Activated effector memory CD4-positive, alpha-beta T cell treated with Interleukin-2 at 50 U/mL for 16 hours (primary cell): ENCODE measurements at places on chromosomes 12 and 14.
A peak's percentile ranks its signal among the peaks of the same experiment; 100 is the strongest.

- no peak for DNase-seq
Observed at GRCh38 chr12:104057771-104058197, 6.5 kb upstream of the HCFC2 start.

- DNase-seq, result no peak
Observed at GRCh38 chr12:51901121-51901817, 6.0 kb upstream of the ACVRL1 start.

- DNase-seq, result no peak
Observed at GRCh38 chr14:73785336-73785833, 66.2 kb upstream of the PTGR2 start.

GRCh38 chr12:113190761-113191160 lies 5.2 kb downstream of the RITA1 start:
- no peak for DNase-seq

DNA sequence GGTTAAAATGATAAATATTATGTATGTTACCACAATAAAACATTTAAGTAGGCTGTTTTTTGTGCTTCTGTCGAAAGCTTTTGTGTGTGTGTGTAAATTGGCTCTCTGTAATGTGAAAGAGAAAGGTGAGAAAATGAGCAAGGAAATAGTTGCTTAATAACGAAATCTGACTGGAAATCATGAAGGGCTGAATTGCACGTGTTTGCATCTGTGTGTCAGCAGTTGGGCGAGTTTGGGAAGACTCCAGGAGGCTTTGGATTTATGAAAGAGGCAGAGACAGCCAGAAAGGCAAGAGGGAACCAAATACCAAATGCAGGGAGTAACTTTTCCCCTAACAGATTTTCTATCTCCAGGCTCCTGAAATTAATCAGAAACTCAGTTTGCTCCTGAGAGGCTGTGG lies 47.2 kb upstream of the PLEKHG3 start:
- DNase-seq, result no peak

DNA sequence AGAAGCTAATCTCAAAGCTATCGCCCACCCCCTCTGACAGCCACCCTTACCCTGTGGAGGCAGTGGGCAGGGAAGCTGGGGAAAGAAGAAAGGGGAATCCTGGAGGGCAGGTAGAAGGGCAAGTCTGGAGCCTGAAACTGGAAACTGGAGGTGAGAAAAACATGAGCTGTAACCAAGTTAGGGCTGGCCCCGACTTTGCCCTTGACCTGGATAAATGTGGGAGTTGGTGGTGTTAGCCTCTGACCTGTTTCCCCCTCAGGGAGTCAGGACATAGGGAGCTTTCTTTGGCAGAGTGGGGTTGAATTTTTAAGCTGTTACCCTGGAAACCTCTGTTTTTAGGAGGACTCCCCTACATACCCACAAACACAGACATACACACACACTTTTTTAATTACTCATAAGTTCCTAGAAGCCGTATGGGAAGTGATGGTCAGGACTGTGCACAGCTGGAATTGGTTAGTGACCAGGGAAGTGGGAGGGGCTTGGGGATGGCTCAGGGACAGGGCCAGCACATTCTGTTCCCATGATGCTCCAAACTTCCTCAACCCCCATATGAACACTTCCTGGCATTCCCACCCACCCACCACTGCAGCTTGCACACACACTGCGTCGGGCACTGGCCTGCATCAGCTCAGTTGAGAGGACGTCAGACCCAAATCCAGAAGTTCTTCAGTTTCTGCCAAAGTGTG lies 5.0 kb upstream of the MMP19 start:
- DNase-seq, result no peak

GRCh38 chr12:9948606-9949296 lies 16.6 kb upstream of the CLEC2A start:
- no peak for DNase-seq

DNA sequence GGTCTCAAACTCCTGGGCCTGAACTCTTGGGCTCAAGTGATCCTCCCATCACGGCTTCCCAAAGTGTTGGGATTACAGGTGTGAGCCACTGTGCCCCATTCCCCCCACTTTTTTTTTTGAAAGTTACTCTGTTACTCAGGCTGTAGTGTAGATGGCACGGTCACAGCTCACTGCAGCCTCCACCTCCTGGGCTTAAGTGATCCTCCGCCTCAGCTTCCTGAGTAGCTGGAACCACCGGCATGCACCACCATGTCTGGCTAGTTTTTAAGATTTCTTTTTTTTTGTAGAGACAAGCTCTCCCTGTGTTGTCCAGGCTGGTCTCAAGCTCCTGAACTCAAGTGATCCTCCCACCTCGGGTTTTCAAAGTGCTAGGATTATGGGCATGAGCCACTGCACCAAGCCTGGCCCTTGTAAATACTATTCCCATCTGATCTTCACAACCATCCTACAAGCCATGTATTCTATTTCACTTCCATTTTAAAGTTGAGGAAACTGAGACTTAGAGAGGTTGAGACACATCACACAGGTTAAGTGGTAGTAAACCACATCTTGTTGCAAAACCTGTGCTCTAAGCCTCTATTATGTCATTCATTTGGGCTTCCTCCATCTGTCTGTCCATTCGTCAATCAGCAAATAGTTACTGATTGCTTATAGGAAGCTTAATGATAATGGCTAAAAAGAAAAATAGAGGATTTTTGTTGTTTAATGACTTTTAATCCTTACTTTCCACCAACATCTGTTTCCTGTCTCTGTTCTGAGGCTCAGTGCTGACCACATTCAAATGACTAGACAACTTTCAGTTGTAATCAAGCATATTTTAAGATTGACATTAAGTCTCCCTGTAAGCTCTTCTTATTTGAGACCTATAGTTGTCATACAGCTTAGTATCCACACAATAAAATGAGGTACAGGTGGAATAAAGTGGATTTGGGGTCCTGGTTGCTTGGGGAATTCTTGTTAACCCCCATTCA lies 9.2 kb downstream of the ASCL4 start:
- DNase-seq, result no peak

DNA sequence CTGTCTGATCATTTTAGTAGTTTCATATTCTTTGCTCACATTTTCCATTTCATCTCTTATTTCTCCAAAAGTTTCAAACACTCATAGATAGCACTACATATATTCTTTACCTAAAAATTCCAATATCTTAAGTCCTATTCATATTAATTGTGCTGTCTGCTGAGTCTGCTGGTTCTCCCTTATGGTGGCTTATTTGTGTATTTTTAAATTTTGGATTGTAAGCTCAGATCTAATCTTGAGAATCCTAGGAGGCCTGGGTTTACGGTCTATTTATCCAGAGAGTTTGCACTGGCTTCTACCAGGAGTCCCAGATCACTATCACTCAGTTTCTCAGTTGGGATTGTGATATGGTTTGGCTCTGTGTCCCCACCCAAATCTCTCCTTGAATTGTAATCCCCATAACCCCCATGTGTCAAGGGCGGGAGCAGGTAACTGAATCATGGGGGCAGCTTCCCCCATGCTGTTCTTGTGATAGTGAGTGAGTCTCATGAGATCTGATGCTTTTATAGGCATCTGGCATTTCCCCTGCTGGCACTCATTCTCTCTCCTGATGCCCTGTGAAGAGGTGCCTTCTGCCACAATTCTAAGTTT lies 10.2 kb downstream of the NT5DC3 start:
- DNase-seq, result no peak

DNA sequence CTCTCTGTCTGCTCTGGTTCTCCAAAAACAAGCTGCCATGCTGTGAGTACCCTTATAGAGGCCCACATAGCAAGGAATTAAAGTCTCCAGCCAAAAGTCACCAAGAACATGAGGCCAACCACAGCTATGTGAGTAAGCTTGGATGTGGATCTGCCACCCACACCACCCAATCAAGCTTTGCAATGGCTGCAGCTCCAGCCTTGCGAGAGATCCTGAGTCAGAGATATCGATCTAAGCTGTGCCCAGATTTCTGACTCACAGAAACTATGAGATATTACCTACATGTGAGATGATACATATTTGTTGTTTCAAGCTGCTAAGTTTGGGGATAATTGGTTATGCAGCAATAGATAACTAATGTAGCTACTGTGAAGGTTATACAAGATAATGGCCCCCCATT lies 15.5 kb upstream of the TMEM233 start:
- DNase-seq, result no peak

DNA sequence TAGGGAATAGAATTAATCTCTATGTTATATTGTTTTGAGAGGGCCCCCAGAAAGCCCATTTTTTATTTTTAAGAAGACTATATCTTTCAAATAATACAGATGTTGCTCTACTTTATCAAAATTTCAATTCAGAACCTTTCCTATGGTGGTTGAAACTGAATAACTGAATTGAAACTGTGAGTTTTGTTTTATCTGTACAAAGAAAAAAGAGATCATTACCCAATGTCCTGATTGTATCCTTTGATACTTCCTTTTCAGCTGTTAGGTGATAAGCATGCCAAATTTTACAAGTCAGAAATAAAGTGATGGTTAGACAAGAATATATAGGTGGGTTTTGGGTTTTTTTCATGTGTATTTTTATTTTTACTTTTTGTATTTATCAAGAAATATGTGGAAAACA lies 1293.1 kb upstream of the USP15 start:
- no peak for DNase-seq

- DNase-seq, result no peak
Observed at GRCh38 chr12:112842441-112842840, 50.9 kb downstream of the RPH3A start.

GRCh38 chr14:94382716-94383596 lies 5.4 kb downstream of the SERPINA1 start:
- DNase-seq, result no peak

DNA sequence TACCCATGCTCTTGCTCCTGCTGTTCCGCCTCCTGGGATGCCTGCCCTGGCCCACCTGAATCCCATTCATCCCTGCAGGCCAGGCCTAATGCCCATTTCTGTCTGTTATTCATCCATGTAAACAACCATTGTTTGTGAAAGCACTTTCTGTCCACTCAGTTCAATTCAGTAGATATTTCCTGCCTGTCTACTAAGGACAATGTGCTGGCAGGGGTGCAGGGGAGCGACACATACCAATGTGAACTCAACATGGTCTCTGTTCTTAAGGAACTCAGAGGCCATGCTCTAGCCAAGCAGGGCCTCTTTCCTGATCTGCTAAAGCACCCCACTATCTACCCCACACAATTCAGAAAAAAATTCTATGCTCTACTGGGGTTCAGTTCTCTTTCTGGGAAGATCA lies 88.5 kb upstream of the ZFP36L1 start:
- no peak for DNase-seq

- DNase-seq, result no peak
Observed at GRCh38 chr12:5444520-5444919, 12.6 kb downstream of the NTF3 start.

DNA sequence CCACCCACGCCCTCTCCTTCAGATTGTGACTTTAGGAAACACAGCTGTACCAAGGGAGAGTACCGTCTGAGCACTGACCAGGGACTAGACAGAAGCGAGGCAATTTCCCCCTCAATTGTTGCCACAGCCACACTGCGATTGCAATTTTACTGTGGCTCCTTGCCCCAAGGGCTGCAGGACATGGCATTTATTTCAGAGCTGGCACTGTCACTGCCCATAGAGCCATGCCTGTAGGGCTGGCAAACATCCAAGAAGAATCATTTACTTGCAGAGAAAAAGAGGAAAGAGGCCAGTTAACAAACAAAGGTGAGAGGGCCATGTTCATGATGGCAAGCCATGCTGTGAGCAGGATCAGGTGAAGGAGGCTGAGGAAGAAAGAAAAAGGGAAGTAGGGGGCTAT lies 129.6 kb downstream of the EMP1 start:
- DNase-seq, result no peak

DNA sequence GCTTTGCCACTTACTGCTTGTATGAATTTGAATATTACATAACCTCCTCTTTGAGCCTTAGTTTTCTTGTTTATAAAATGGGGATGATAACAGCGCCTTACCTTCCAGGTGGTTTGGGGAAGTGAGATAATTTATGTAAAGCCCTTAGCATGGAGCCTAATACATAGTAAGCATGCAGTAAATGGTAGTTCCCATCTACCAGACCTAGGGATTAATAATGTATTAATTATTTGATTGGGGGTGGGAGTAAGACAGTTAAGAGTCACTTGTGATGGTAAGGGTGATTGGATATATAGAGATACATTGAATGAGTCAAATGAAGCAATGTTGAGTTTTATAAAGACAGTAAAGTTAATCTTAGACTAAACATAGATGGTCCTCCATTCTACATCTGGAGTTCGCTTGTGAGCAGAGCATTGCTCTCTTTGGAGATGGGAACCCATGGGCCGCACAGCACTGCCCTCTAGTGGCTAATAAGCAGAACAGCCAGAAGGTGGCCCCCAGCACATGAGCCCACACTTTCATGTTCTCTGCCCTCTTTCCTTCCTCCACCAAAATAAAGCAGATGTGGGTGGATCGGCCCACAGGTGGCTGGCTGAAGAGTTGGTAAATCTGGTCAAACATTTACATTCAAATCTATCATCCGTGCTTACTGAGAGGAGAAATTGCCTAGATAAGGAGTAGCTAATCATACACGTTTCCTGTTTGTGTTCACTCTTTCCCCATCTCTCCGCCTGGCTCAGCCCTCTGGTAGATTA lies 26.5 kb upstream of the TAMALIN start:
- peak; percentile 51 for DNase-seq

GRCh38 chr12:17853054-17853453 lies 236.9 kb downstream of the RERGL start:
- DNase-seq, result no peak

DNA sequence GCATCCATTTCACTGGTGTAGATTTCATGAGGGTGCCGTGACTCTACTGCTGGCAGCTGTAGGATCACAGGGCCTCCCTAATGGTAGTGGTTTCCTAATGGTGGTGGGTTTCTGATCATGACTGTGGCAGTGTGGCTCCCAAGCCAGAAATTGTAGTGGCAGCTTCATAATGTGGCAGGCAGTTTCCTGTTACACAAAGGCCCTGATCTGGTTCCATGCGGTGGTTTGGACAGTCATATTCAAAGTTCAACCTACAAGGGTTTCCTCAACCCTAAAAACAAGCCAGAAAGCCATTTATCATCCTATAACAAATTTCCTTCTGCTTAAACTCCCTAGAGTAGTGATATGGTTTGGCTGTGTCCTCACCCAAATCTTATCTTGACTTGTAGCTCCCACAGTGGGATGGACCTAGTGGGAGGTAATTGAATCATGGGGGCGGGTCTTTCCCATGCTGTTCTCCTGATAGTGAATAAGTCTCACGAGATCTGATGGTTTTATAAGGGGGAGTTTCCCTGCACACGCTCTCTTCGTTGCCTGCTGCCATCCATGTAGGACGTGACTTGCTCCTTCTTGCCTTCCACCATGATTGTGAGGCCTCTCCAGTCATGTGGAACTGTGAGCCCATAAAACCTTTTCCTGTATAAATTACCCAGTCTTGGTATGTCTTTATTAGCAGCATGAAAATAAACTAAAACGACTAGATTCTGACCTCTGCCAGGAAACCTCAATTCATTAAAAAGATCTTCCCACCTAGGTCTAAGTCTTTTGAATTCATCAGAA lies 257.1 kb downstream of the EFCAB11 start:
- no peak for DNase-seq

GRCh38 chr14:97411938-97412612 lies 614.9 kb downstream of the VRK1 start:
- no peak for DNase-seq

DNA sequence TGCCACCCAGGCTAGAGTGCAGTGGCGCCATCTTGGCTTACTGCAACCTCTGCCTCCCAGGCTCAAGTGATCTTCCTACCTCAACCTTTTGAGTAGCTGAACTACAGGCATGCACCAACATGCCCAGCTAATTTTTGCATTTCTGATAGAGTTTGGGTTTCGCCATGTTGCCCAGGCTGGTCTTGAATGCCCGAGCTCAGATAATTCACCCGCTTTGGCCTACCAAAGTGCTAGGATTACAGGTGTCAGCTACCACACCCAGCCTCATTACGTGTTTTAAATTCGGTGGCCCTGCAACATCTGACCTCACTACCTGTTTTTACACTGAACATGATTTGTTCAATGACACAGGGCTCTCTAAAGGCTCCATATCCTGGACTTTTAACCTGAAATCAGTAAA lies 22.9 kb upstream of the RDH16 start:
- DNase-seq, result no peak

- no peak for DNase-seq
Observed at GRCh38 chr14:81529391-81529790, 4.3 kb downstream of the SEL1L start.
